ENCODE measurements at places on chromosomes 11 and 22.

GRCh38 chr11:2076441-2076840 lies 62.7 kb downstream of the IGF2 start:
- no peak for DNase-seq

GRCh38 chr11:12214751-12215150 lies 104.4 kb downstream of the MICAL2 start:
- DNase-seq, result peak; percentile 44

DNA sequence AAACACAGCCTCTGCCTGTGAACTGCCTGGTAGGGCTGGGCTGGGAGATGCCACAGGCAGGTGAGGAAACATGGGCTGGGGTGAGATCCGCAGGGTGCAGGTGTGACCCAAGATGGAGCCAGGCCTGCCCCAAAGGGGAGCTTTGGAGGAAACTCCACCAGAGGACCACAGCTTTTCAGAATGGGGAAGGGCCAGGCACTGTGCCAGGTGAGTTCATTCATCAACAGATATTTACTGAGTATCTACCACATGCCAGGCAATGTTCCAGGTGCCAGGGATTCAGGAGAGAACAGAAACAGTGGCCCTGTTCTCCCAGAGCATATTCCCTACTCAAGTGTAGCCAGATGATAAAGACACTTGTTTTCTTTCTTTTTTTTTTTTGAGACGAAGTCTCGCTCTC lies 11.2 kb downstream of the RTN4RL2 start:
- DNase-seq, result no peak

GRCh38 chr11:60428517-60428916 lies 855 bp upstream of the MS4A5 start:
- no peak for DNase-seq

DNA sequence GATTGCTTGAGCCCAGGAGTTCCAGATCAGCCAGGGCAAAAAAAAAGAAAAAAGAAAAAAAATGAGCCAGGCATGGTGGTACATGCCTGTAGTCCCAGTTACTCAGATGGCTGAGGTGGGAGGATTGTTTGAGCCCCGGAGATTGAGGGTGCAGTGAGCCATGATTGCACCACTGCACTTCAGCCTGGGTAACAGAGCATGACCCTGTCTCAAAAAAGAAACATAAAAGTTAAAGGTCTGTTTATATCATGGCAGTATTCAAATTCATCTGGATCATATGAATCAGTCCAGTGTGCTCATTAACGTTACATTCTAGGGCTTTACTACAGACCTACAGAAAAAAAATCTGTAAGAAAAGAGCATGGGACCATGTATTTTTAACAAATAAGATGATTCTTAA lies 13.9 kb downstream of the HSD17B12 start:
- no peak for DNase-seq

DNA sequence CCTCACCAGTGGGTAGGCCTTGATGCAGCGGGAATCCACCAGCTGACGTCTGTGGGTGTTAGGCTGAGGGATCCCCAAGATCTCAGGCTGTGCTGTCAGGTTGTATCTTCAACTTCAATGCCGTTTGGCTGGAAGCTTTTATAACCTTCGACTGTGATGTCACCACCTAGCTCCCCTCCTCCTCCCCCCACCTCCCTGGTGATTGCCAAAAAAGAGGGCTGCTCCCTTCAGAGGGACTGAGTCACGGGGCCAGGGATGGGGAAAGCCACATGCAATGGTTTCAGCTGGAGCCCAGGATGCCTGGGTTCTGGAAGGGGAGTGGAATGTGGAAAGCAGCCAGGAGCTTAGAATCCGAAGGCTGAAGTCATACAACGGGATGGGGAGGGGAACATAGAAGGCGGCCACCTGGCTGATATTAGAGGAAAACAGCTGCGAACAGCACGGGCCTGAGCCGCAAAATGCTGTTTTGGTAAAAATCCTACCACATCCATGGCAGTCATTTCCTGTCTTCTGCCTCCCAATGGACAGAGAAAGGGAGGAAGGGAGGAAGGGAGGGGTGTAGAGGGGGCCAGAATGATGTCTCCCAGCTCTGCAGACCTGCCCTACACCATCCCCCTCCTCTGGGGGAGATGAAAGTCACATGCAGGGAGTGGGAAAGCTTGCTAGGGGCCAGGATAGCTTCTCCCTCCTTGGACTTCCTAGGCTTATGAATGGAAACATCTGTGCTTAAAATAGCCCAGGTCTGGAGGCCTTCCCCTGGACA lies at the start of gene LRRN4CL:
TSS of gene LRRN4CL (minus strand) at position 110 of the 763 bp plus-strand sequence. CDS start 1,022 bp downstream, outside the sequence.
- peak; percentile 97 for DNase-seq

- DNase-seq, result no peak
Observed at GRCh38 chr22:19723983-19724827, 866 bp downstream of the GP1BB start.

GRCh38 chr11:59218893-59219292 lies 6.2 kb upstream of the MPEG1 start:
- no peak for DNase-seq

DNA sequence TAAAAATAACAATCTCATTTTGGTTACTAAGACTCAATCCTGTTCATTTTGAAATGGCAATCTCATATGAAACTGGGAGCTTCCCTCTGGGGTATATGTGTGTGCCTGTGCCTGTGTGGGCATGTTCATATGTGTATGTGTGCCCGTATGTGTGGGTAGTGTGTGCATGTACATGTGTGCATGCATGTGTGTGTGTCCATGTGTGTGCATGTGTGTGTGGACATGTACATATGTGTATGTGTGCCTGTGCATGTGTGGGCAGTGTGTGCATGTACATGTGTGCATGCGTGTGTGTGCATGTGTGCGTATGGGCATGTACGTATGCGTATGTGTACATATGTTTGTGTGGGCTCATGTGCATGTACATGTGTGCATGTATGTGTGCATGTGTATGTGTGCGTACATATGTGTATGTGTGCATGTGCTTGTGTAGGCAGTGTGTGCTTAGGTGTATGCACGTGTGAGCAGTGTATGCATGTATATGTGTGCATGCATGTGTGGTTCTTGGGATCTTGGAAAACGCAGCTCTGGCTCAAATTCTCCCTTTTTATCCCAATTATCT lies 24.5 kb upstream of the CACNG2 start:
- no peak for DNase-seq

- DNase-seq, result no peak
Observed at GRCh38 chr22:24134090-24134846, 47.0 kb upstream of the SUSD2 start.

- no peak for DNase-seq
Observed at GRCh38 chr11:33320814-33321330, 63.7 kb downstream of the HIPK3 start.
